ENCODE measurements at places on chromosomes 7 and 10.

DNA sequence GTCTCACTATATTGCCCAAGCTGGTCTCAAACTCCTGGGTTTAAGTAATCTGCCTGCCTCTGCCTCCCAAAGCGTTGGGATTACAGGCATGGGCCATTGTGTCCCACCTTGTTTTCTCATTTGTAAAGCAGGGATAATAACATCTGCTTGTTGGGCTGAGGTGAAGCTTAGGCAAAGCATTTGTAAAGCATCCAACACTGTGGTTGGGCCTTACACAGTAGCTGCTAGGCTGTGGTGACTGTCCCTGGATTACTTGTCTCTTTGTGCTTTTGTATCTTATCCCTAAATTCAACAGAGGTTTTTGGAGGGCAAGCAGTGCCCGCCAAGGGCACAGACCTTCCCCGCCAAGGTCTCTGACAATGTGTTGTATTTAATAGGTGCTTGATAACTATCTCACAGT lies 14.3 kb downstream of the HKDC1 start:
- no peak for DNase-seq

- no peak for DNase-seq
Measured at GRCh38 chr7:8906396-8907075, 473.1 kb downstream of the NXPH1 start.

DNA sequence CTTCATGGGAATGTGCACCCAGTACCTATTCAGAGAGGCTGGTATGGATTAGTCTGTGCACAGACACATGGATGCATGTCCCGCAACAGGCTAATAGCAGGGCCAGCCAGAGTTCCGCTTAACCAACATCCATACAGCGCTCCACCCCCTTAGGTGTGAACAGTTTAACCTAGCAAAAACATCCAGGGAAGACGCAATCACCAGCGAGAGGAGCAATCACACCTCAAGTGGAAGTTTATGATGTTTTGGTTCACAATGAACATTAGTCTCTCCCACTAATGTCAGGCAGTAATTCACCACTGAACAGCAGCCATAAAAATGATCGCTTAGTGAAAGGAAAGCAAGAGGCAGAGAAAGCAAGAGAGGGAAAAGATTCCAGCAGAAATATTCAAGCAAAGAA lies 91.1 kb downstream of the PLXNA4 start:
- DNase-seq, result no peak

GRCh38 chr10:20277820-20278219 lies 461.6 kb downstream of the PLXDC2 start:
- no peak for DNase-seq

GRCh38 chr7:157791261-157791660 lies 454.5 kb downstream of the DNAJB6 start:
- no peak for DNase-seq

DNA sequence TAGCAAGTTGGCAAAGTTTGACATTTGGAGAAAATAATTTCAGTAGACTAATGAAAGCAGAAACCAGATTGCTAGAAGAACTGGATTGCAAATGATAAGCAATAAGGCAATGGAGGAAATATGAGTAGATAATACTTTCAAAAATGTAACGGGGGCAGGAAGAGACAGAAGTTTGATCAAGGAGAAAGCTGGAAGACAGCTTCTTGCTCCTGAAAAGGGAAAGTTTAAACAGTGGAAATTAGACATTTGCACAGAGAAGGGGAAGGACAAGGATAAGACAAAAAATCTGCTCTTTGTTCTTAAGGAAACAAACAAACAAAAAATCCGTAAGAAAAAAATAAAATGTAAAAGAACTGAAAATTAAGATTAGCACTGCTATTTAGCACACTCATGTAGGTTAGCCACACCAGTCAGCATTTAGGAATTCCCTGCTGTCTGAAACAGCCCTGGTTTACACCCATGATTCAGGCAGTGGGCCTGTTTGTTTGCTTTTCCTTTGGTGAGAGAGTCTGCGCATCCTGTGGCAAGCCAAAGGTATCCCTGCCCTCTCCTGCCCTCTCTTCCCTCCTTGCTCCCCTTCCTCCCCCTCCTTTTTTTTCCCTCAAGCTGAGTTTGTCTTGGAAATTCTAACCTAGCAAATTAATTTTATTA lies 104.3 kb upstream of the CAV2 start:
- DNase-seq, result no peak

- no peak for DNase-seq
Measured at GRCh38 chr7:33388332-33388731, 259.0 kb downstream of the BBS9 start.

DNA sequence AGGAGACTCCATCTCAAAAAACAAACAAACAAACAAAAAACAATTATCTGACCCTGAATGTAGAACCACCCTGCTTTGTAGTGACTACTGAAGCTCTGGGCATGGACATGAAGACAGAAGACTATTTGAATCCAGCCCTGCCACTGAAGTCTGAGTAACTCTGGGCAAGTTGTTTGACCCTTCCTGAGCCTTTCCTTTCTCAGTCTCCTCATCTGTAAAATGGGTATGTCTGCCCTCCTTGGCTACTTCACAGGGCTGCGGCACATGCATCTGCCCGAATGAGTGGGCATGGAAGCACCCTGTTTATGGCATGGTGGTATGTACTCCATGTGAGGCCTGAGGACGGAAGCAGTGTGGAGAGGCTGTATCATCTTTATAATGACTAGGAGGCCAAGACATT lies 22.2 kb upstream of the MALSU1 start:
- DNase-seq, result no peak

GRCh38 chr10:3805201-3805790 lies 20.3 kb upstream of the KLF6 start:
- DNase-seq, result no peak

- no peak for DNase-seq
Measured at GRCh38 chr7:132899833-132900232, 182.1 kb downstream of the CHCHD3 start.

DNA sequence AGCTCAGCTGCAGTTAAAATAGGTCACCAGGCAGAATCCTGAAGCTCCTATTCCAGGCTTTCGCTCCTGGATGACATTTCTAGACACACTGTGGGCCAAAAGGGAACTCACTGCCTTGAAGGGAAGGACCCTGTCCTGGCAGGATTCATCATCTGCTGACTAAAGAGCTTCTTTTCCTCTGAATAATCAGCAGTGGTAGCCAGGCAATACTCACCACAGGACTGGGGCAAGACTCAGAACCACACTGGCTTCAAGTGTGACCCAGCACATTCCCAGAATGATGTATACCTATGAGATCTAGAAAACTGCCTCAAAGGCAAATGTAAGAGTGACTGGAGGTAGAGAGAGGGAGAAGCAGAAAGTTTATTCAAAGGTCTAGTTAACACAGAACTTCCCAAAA lies 29.5 kb upstream of the EBF3 start:
- no peak for DNase-seq

DNA sequence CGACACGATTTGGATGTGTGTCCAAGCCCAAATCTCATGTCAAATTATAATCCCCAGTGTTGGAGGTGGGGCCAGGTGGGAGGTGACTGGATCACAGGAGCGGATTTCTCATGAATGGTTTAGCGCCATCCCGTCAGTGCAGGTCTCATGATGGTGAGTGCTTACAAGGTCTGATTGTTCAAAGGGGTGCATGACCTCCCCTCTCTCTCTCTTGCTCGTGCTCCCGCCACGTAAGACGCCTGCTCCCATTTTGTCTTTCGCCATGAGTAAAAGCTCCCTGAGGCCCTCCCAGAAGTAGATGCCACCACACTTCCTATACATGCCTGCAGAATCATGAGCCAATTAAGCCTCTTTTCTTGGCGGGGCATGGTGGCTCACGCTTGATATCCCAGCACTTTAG lies 71.5 kb upstream of the NANOS1 start:
- DNase-seq, result no peak

- DNase-seq, result no peak
Measured at GRCh38 chr7:26153241-26153822, 1.3 kb downstream of the NFE2L3 start.

GRCh38 chr10:45278860-45279498 lies 36.4 kb downstream of the OR13A1 start:
- no peak for DNase-seq

DNA sequence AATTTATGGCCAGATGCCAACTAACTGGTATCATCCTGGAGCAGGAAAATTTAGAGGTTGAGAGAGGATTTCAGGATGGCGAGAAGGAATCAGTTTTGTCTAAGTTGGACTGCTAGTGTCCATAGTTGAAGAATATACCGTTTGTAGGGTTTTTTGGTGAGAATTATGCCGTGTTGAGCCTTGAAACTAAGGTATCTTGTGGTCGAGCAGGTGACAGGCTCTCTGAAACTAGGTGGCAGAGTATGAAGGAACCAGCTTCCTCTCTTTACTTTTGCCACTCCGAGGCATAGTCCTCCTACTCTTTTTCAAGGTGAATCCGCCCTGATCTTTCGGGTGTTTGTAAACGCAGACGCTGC lies 9.7 kb downstream of the MDFIC start:
- DNase-seq, result no peak

GRCh38 chr10:104872691-104873090 lies 231.6 kb downstream of the SORCS3 start:
- no peak for DNase-seq

- no peak for DNase-seq
Measured at GRCh38 chr10:102434394-102435132, 2.2 kb upstream of the CUEDC2 start.

- DNase-seq, result no peak
Measured at GRCh38 chr7:132498319-132498718, 78.0 kb downstream of the PLXNA4 start.

DNA sequence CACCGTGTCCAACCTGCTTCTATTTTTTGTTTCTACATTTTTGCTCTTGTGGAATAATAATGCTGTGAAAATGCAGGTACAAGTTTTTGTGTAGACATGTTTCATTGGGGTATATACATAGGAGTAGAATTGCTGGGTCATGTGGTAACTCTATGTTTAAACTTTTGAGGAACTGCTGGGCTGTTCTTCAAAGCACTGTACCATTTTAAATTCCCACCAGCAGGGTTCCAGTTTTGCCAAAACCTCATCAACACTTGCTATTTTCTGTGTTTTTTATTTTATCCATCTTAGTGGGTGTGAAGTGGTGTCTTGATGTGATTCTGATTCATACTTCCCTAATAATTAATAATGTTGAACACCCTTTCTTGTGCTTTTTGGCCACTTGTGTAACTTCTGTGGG lies 138.6 kb downstream of the RGS10 start:
- no peak for DNase-seq

DNA sequence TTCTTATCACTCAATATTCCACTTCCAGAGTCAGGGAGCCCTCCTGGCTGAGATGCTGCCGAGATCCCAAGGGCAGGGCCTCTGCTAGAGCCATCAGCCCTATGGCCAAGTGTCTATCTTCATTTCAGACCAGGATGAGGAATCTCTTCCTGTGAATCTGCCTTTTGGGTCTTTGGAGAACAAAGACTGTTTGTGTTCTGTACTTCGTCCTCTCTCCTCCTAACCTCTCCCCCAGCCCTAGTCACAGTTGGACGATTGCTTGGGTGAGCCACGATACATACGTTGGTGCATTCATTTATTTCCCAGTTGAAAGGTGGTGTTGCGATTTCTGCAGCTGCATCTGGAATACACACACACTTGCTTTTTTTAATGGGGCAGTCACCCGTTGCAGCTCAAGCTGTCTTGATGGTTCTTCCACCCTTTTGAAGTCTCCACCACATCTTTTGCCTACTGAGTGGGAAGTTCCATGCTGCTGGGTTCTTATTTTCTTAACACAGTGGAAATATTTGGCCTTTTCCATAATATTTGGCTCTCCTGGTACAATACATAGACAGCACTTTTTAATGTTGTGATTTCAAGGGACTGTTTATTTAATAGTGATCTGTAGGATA lies 26.7 kb downstream of the SH3PXD2A start:
- no peak for DNase-seq

GRCh38 chr7:156034397-156034796 lies 222.1 kb upstream of the SHH start:
- DNase-seq, result no peak
